ENCODE measurements at places on chromosomes 1 and 21. TPM values are rescaled to one million over a fixed set of nuclear protein-coding genes. Genes with fewer than 3 reads are reported as not detected.

TMIGD3 gene
- total RNA-seq: not detected

RCAN3 gene
- total RNA-seq: 7.4 TPM

CFHR5 gene
- total RNA-seq: not detected

MCOLN2 gene
- not detected for total RNA-seq

SIM2 gene
- 1.7 TPM for total RNA-seq

MAP1LC3C gene
- total RNA-seq: not detected

MAGI3 gene
- total RNA-seq: 5.8 TPM

CCDC27 gene
- total RNA-seq: not detected

CFAP74 gene
- not detected for total RNA-seq

SLC9C2 gene
- not detected for total RNA-seq

CDC14A gene
- 8.6 TPM for total RNA-seq

FASLG gene
- total RNA-seq: not detected

LMOD1 gene
- total RNA-seq: not detected

VPS72 gene
- 58.2 TPM for total RNA-seq

SUSD4 gene
- total RNA-seq: not detected

TNFRSF4 gene
- 58.5 TPM for total RNA-seq

GBP4 gene
- 27.0 TPM for total RNA-seq

SPATA17 gene
- total RNA-seq: 0.58 TPM

TCP10L gene
- total RNA-seq: not detected

HES5 gene
- not detected for total RNA-seq
